ENCODE measurements at places on chromosomes 5 and 9.

DNA sequence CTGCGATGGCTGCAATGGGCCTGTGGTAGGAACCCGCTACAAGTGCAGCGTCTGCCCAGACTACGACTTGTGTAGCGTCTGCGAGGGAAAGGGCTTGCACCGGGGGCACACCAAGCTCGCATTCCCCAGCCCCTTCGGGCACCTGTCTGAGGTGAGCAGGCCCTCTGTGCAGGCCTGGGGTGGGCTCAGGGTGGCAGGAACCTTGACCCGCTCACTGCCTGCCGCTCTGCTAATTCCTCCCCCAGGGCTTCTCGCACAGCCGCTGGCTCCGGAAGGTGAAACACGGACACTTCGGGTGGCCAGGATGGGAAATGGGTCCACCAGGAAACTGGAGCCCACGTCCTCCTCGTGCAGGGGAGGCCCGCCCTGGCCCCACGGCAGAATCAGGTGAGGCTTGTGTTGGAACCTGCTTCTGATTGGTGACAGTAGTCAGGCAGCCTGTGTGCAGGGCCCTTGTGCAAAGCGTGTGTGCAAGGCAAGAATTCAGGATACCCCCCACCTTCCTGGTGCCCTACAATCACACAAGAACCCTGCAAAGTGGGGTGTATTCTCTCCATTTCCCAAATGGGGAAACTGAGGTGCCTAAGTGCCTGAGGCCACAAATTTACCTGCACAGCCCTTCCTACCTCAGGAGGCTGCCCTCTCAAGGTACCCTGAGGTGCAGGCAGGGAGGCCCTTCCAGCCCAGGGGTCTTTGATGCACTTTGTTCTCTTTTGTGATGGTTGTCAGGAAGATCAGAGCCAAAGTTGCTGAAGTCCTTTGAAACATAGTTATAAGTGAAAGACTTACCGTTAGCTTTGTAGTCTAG, 3.4 kb downstream of the SQSTM1 start:
- no peak for DNase-seq

DNA sequence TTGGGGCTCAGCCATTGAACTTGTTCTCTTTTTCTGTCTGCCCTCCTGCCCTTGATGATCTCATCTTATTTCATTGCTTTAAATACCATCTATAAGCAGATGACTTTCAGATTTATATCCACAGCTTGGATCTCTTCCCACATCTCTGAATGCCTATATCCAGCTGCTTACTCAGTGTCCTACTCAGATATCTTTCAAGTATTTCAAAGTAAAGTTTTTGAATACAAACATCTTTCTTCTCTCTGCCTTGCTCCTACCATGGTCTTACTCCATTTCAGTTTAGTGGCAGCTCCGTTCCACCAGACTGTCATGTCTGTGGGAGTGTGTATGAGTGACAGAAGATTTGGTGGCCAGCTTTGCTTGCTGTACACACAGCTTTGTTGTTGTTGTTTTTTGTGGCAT, 59.7 kb downstream of the ERBIN start:
- DNase-seq: no peak

DNA sequence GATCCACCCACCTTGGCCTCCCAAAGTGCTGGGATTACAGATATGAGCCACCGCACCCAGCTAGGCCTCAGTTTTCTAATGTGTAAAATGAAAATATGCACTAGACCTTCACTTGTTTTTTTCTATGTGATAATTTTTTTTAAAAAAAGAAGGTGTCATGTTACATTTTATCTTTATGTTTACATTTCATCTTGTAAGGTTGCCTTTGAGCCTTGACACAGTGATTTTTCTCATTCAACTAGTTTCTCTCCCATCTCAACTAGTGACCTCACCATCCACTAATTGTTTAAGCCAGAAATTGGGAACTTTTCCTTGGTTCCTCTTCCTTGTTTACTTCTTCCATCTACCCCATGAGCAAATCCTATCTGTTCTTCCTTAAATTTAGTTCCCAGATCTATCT, 21.5 kb downstream of the TMC1 start:
- no peak for DNase-seq

DNA sequence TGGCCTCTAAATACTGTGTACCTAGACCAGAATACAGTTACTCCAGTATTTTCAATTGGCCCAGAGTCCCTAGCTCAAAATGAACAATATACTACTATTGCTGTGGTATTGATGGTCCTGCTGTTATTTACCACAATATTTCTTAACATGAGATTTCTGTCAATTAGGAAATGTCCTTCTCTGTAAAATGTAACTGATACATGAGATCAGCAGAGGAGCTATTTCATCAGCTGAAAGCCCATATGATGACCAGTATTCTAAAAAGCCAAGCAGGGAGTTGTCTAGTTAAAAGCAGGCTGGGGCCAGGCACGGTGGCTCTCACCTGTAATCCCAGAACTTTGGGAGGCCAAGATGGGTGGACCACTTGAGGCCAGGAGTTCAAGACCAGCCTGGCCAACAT, 187.7 kb upstream of the PTGER4 start:
- no peak for DNase-seq

- DNase-seq: no peak
Observed at GRCh38 chr9:117434566-117434965, 19.7 kb upstream of the ASTN2 start.

GRCh38 chr5:160534125-160534524, 112.5 kb downstream of the PTTG1 start:
- no peak for DNase-seq

- DNase-seq: peak; percentile 67
Observed at GRCh38 chr5:77560677-77561263, 68.7 kb upstream of the WDR41 start.

GRCh38 chr9:136313111-136314055, 9.5 kb upstream of the CCDC187 start:
- DNase-seq: no peak

- no peak for DNase-seq
Observed at GRCh38 chr5:61612431-61612830, 280.4 kb downstream of the ZSWIM6 start.

GRCh38 chr9:108053555-108054061, 564.0 kb upstream of the KLF4 start:
- DNase-seq: no peak

GRCh38 chr9:88259001-88259400, 120.7 kb upstream of the SPATA31C2 start:
- DNase-seq: no peak

DNA sequence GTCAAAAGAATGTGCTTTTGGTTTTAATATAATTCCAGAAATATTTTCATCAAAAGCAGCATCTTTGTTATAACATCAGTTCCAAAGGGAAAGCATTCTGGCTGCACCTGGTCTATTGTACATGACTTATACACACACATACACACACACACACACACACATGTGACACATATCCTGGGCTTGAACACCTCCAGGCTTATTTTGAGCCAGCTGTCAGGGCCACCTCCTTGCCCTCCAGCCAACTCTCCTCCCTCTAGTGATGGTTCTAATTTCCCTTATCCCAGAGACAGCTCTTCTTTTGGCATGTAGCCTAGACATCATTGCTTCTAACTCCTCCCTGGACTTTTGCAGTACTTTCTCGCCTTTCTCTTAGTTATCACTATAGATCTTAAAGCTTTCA, 115.0 kb downstream of the PIK3R1 start:
- no peak for DNase-seq

- peak; percentile 65 for DNase-seq
Observed at GRCh38 chr5:55994495-55994997, at the start of gene IL6ST. IL6ST (minus strand) TSS chr5:55994963; CDS start chr5:55976278, 18,685 bp downstream.

GRCh38 chr5:157286761-157287211, 20.9 kb downstream of the CYFIP2 start:
- no peak for DNase-seq

GRCh38 chr5:56350597-56351170, 117.6 kb upstream of the ANKRD55 start:
- peak; percentile 93 for DNase-seq

DNA sequence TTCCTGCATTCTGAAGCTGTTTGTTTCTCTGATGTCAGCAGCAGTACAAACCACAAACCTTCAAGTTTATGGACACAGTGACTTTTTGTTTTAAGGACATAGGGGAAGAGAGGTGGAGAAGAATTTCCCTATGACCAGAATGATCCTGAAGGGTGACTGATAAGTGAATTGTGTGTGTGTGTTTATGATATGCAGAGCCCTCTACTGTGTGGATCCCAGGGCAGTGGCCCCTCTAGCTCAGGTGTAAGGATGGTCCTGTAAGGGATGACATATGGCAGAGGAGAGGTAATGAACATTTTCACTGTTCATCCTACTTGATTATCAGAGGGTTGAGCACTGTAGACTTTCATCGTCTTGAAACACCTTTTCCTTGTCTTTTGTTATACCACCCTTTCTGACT, 30.6 kb upstream of the TMED7 start:
- DNase-seq: no peak

DNA sequence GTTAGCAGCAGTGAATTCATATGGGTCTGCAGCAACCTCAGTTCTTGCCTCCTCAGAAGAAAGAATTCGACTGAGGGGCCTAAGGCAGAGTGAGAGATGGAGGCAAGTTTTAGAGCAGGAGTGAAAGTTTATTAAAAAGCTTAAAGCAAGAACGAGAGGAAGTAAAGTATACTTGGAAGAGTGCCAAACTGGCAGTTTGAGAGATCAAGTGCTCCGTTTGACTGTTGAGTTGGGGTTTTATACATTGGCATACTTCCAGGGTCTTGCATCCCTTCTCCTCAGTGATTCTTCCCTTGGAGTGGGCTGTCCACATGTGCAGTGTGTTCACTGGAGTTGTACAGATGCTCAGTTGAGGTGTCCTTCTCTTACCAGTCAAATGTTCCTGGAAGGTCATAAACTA, 203.6 kb downstream of the SPATA31D1 start:
- no peak for DNase-seq

- DNase-seq: no peak
Observed at GRCh38 chr5:89042746-89043145, 159.8 kb upstream of the MEF2C start.

GRCh38 chr5:72677447-72677846, 139.0 kb upstream of the TNPO1 start:
- no peak for DNase-seq

DNA sequence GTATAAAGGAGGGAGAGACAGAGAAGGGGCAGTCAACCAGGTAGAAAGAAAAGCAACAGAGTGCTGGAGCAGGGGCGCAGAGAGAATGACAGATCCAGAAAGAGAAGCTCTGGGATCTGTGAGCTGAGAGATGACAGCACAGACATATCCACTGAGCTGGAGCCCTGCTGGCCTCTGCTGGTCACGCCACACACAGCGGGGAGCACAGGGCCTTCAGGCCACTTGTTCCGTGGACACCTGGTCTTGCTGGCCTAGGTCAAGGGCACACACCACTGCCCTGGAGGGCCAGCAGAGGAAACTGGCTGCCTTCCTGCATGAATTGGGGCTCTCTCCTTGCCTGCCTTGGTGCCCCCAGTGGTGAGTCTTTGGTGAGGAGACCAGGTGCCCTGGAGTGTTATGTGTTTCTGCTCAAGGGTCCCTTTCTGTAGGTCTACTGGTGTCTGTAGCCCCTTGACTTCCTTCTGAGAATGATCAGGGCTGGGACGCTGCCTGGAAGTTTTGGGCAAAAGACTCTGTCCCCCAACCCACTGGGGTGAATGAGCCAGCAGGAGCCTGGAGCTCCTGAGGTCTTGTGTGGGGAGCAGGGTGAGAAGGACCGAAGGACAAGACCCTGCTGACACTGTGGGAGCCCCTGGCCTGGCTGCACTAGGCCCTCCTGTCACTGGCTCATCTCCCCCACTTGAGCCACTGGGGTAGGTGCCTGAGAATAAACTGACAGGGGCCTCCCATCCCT, 59.2 kb upstream of the ADAMTS2 start:
- DNase-seq: no peak

DNA sequence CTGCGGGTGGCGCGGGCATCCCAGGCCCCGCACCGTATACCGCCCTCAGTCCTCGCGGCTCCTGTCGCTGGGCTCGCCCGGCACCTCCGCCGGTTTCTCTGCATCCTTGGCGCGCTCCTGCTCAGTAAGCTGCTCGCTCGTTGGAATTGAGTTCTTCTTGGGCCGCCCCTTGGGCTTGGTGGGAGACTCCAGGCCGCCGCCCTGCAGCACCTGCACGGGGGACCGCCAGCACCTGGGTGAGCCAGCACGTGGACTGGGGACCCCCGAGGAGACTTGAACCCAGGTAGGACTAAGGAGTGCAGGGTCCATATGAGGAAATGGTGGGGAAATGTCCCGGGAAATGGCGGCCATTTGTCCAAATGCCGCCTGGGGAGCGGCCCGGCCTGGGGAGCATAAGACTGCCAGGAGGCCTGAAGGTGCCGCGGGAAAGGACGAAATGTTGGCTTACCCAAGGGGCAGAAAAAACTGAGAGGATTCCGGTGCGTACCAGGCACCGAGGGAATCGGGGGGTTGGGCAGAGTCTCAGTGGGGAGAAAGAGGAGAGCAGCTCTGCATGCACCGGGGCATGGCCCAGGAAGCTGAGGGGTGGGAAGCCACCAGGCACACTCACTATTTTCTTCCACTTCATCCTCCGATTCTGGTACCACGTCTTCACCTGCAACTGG, 2.9 kb downstream of the BARX1 start:
- no peak for DNase-seq

Measured in SW 1271 (cell line).